SK-N-SH (cell line): ENCODE measurements at places on chromosomes 7 and 10. TPM values are rescaled to one million over a fixed set of nuclear protein-coding genes. Genes with fewer than 3 reads are reported as not detected.

DNA sequence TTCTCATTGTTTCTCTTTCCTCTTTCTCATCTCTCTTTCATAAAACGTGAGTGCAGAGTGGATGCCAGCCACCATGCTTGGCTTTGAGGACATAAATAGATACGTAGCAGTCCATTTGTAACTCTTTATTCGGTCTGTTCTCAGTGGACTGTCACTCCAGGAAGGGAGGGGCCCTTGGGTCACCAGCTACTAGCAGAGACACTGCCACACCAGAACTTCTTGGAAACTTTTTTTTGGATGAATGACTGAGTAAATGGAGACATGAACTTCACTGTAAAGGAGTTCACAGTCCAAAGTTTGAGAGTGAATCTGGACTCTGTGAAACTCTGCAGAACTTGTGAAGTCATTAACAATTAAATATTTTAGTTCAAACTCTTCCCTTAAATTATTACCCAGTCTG is 20.2 kb downstream of the CHN2 start:
- H3K36me3 ChIP-seq = no peaks in the 10 kb centered on the region
- H3K27me3 ChIP-seq = no peaks in the 10 kb centered on the region

- H3K27ac ChIP-seq = no peak overlapping the region
- no peaks in the 10 kb centered on the region for H3K4me1 ChIP-seq
- no peaks in the 10 kb centered on the region for H3K36me3 ChIP-seq
- no peak overlapping the region for H3K4me3 ChIP-seq
- H3K27me3 ChIP-seq = no peaks in the 10 kb centered on the region
Measured at GRCh38 chr7:111498391-111499007, 63.8 kb downstream of the IMMP2L start.

Gene STEAP1B
- 14.7 and 16.6 TPM in 2 replicates for polyA plus RNA-seq

GRCh38 chr7:43872406-43873110 is 3.2 kb upstream of the MRPS24 start:
- no peak overlapping the region for H3K27ac ChIP-seq
- H3K4me3 ChIP-seq = no peak overlapping the region
- H3K36me3 ChIP-seq = peaks cover 5% of the 10 kb centered on the region
- H3K4me1 ChIP-seq = peaks cover 14% of the 10 kb centered on the region
- H3K27me3 ChIP-seq = no peaks in the 10 kb centered on the region

- no peak for DNase-seq
- H3K27me3 ChIP-seq = no peaks in the 10 kb centered on the region
- no peak overlapping the region for H3K27ac ChIP-seq
- H3K36me3 ChIP-seq = peaks cover 7% of the 10 kb centered on the region; the same call in 1 of the 2 replicates
Measured at GRCh38 chr7:157587805-157588560, 251.2 kb downstream of the DNAJB6 start.

DNA sequence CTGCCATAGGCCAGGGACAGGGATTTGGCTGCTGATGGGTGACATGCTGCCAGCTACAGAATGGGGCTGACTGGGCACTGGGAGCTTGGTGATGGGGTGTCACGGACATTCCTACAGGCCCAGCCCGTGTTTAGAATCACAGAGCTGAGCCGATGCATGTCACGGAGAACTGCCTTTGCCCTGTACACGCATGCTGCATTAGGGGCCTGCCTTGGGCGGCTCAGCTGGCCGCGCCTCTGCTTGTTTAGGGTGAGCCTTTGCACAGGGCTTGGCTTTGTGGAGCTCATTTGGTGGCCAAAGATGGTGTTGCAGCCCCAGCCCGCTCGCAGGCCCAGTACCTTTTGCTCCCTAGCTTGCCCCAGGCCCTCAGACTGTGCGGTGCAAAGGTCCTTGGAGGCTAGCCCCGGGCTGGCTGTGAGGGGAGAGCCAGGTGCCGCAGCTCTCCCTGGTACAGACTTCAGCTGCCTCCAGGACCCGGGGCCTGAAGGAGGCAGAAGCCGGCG is 108.4 kb upstream of the BTBD16 start:
- H3K36me3 ChIP-seq = no peaks in the 10 kb centered on the region
- H3K27me3 ChIP-seq = no peaks in the 10 kb centered on the region
- no peak overlapping the region for H3K27ac ChIP-seq
- H3K4me3 ChIP-seq = peak overlapping the region; percentile 74
- peak; percentile 71 for DNase-seq

DNA sequence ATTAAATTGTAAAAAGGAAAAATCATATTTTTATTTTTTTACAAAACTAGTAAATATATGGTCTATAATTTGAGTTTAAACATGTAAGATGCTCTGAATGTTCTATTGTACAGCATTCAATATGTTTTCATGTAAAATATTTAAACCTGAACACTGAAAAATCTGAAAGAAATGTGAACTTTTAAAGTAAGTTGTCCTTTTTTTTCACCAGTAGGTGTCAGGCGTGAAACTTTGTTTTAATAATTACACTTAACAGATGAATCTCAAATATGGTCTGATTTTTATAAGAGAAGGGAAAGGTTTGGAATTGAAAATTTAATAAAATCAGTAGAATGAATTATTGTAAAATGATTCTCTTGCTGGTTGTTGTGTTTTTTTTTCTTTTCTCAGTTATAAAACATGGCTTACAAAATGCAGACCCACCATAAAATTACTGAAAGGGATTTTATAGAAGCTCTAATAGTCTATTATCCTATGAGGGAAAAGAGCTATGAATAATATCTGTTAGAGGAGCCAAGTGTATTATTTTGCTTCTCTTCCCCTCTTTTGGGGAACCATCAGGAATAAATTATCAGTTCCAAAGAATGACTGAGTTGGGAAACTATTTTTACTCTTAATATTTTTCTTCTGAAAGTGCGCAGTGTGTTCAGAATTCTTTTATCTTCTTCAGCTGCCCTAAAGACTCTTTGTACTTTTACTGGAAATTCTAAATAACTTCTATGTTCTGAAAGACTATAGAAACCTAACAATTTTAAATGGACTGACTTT is 217.7 kb upstream of the FZD1 start:
- H3K4me3 ChIP-seq = no peak overlapping the region
- H3K27ac ChIP-seq = no peak overlapping the region
- no peaks in the 10 kb centered on the region for H3K27me3 ChIP-seq
- no peak for DNase-seq
- H3K4me1 ChIP-seq = no peaks in the 10 kb centered on the region
- no peaks in the 10 kb centered on the region for H3K36me3 ChIP-seq

- H3K27ac ChIP-seq = no peak overlapping the region
- peaks cover 56% of the 10 kb centered on the region for H3K4me1 ChIP-seq
- no peak overlapping the region for H3K4me3 ChIP-seq
Measured at GRCh38 chr7:105828141-105828540, 48.3 kb downstream of the ATXN7L1 start.

Gene OR13A1
- polyA plus RNA-seq = not detected in 2 replicates

GRCh38 chr10:73376679-73377078 is 18.0 kb upstream of the CFAP70 start:
- no peaks in the 10 kb centered on the region for H3K4me1 ChIP-seq
- no peak overlapping the region for H3K4me3 ChIP-seq
- peaks cover 41% of the 10 kb centered on the region for H3K36me3 ChIP-seq
- DNase-seq = no peak
- H3K27me3 ChIP-seq = no peaks in the 10 kb centered on the region

- no peak overlapping the region for H3K4me3 ChIP-seq
- no peak overlapping the region for H3K27ac ChIP-seq
- no peaks in the 10 kb centered on the region for H3K36me3 ChIP-seq
- DNase-seq = no peak
Measured at GRCh38 chr7:149664666-149665065, 108.7 kb downstream of the ZNF467 start.

GRCh38 chr7:113087071-113087998 is 708 bp upstream of the GPR85 start:
- H3K27me3 ChIP-seq = no peaks in the 10 kb centered on the region
- no peaks in the 10 kb centered on the region for H3K36me3 ChIP-seq
- peak overlapping the region; percentile 96 for H3K27ac ChIP-seq
- peak; percentile 84 for DNase-seq

- H3K27ac ChIP-seq = no peak overlapping the region; the same call in 1 of the 2 replicates
- no peak overlapping the region for H3K4me3 ChIP-seq
- DNase-seq = no peak
- no peaks in the 10 kb centered on the region for H3K36me3 ChIP-seq
- H3K4me1 ChIP-seq = peaks cover 8% of the 10 kb centered on the region; the same call in 1 of the 2 replicates
- H3K27me3 ChIP-seq = no peaks in the 10 kb centered on the region
Measured at GRCh38 chr10:77590344-77591237, 47.0 kb downstream of the KCNMA1 start.

DNA sequence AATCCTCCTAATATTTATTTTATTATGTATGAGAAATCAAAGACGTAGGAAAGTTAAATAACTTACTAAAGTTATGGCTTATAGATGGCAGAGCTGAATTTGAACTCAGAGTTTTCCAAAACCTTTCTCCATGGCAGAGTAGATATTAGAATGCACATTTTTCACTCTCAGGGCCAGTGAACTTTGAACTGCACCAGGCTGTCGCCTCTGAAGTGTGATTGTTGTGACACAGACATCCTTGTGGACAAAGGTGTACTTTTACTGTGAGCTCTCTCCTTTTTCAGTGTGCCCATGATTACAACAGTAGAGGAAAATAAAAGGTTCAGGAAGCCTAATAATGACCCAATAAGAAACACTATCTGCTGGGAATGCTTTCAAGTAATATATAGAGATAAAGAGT is 29.1 kb downstream of the TES start:
- no peaks in the 10 kb centered on the region for H3K27me3 ChIP-seq
- peaks cover 14% of the 10 kb centered on the region for H3K36me3 ChIP-seq
- DNase-seq = no peak
- H3K27ac ChIP-seq = no peak overlapping the region

DNA sequence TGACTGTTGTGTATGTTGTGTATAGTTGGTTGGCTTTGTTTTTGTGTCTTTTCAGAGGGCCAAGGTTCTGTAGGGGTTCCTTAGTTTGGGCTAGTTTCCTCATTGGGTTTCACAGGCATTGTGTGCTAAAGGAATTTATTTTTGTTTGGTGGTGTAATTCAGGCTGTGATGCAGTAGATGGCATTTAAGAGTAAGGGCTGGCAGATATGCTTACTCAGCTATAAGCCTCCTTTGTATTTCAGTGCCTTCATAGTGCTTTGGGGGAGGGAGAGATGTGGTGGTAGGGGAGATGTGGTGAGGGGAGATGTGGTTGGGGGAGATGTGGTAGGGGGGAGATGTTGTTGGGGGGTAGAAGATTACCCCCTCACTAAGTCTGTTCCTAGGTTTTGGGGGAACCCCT is 91.7 kb downstream of the SLC25A40 start:
- no peak for DNase-seq
- no peaks in the 10 kb centered on the region for H3K36me3 ChIP-seq
- H3K4me3 ChIP-seq = no peak overlapping the region
- no peaks in the 10 kb centered on the region for H3K4me1 ChIP-seq
- no peaks in the 10 kb centered on the region for H3K27me3 ChIP-seq
- no peak overlapping the region for H3K27ac ChIP-seq

DNA sequence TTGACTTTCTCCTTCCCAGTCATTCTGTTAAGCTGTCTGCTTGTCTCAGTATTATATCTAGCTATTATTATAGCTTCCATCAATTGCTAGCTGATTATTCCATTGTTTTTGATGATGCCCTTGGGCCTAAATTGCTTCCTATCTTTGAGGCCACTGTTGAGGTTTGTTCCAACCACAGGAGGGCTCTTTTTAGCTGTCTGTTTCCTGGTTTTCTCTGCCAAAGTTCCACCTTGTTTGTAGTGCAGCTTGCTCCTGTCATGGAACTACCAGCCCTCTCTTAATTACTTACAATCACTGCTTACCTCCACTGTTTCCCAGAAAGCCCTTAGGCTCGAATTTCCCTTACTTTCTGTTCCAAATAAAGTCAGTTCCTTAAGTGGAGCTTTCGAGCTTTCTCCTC is 118.7 kb upstream of the SEC61G start:
- no peaks in the 10 kb centered on the region for H3K27me3 ChIP-seq
- no peak for DNase-seq
- no peaks in the 10 kb centered on the region for H3K36me3 ChIP-seq
- H3K27ac ChIP-seq = no peak overlapping the region
- no peak overlapping the region for H3K4me3 ChIP-seq

DNA sequence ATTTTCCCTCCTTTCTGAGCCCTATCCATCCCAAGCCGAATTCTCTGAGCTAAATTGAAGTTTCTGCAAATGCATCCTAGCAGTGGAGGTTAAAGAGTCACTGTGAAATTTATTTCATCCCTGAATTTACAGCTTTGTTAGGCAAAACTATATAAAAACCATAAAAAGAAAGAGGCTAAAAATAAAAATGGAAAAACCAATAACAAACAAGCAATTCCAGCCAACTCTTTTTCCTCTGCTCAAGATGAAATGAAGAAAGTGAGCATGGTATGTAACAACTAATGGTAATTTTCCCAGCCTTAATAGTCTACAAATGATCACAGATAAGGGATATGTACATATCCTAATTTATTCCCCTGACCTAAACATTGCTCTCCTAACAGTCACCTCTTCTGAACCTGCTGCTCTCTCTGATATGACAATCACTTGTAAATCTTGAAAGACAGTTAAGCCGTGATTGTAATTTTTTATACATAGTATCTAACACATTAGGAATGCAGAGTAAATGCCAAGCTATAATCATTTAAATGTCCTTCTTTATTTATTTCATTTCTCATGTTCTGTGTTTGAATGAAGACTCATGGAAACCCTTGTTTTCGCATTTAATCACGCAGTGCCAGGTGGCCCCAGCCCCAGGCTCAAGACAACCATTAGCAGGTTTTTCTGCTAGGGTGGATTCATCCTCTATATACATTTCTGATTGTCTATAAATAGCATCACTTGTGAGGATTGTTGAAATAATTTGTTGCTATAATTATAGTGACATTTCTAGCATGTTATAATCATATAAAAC is 48.6 kb upstream of the NRP1 start:
- H3K4me1 ChIP-seq = peaks cover 11% of the 10 kb centered on the region; the same call in 1 of the 2 replicates
- H3K36me3 ChIP-seq = no peaks in the 10 kb centered on the region
- DNase-seq = no peak
- H3K27ac ChIP-seq = no peak overlapping the region; the same call in 1 of the 2 replicates

- H3K36me3 ChIP-seq = no peaks in the 10 kb centered on the region
- peak; percentile 63 for DNase-seq
- peak overlapping the region; percentile 54; the same call in 1 of the 2 replicates for H3K4me3 ChIP-seq
Measured at GRCh38 chr7:37916017-37916672, 472 bp downstream of the SFRP4 start.

DNA sequence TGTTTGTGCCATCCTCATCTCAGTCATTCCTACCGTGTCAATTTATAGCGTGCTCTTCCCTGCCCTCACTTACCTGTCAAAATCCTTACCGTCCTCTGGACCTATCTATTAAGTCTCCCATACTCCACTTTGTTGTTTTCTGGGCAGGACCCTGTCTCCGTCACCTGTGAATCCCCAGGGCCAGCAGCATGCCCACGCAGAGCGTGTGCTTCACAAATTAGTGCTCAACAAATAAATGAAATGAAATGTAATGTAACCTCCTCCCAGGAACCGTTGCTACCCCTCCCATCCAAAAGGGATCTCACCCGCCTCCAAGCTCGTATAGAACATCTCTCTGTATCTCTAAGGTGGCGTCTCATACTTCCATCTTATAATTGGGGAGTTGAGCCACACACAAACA is 589.9 kb upstream of the MGMT start:
- H3K27ac ChIP-seq = no peak overlapping the region
- H3K4me3 ChIP-seq = no peak overlapping the region
- no peaks in the 10 kb centered on the region for H3K27me3 ChIP-seq
- DNase-seq = no peak

Gene MKRN1
- 53.5 and 61.4 TPM in 2 replicates for polyA plus RNA-seq

Gene SMKR1
- polyA plus RNA-seq = 5.8 and 8.1 TPM in 2 replicates

Gene CTNNA3
- polyA plus RNA-seq = not detected in 2 replicates

DNA sequence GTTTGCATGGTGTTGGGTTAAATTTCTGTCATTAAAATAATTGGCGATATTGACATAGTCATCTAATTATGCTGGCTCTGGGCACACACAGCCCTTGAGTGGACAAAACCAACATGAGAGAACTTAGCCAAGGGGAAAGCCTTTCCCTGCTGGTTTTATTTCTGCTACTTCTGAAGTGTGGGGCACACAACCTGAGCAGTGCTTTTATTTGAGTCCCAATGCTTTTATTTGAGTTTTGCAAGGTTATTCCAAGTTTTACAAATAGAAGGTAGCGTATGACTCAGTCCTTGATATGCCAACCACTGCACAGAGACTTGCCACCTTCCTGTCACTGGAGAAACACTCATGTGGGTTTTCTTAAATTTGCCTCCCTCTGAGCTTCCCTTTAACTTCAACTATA is 145.7 kb downstream of the EGFR start:
- H3K36me3 ChIP-seq = peaks cover 52% of the 10 kb centered on the region; the same call in 1 of the 2 replicates
- no peak overlapping the region for H3K4me3 ChIP-seq
